NCI-H2081 (cell line): ENCODE measurements at places on chromosomes 7 and 10.
A peak's percentile ranks its signal among the peaks of the same experiment; 100 is the strongest.

GRCh38 chr10:73576178-73576889 is 14.8 kb downstream of the USP54 start:
- DNase-seq: no peak

DNA sequence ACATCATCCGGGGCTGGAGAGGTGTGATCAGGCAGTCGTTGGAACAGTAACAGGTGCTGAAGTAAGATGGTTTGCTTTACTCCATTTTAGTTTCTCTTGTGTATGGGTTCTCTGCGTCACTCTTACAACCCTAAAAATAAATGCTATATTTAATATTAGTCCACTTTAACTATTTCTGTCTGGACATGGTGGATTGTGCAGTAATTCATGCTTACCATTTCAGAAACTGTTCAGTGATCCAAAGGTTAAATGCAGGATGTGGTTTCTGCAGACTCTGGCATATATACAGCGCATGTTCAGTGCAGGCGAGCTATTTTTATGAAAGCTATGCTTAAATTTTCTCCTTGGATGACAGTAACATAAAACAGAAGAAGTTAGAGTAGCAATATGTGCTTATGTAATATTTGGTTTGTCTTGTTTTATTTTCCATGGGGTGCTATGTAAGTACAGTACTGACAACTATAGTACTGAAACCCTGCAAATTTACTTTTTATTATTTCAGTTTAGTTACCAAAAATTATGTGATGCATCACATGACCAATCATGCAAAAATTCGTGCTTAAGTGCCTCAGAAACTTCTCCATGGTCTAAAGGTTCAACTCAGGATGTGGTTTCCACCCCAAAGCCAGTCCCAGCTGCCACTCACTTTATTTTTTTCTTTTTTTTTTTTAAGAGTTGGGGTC is 46.6 kb upstream of the GRID1 start:
- DNase-seq: no peak

- DNase-seq: no peak
Measured at GRCh38 chr7:69620063-69620462, 21.8 kb downstream of the AUTS2 start.

DNA sequence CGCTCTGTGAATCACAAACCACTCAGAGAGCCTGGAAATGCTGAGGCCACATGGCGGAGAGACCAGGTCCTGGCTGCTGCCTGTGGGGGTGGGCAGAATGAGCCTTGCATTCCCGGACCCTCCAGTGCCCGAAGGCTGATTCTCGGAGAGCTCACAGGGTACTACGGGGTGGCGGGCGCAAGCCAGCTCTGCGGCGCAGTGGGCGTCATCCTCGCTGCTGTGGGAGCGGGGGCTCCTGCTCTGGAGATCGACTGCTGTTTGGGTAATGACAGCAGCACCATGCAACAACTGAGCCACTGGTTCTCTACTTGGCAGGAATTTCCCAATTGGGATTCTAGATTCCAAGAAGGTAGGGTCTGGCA is 108.0 kb downstream of the PTPRN2 start:
- no peak for DNase-seq

DNA sequence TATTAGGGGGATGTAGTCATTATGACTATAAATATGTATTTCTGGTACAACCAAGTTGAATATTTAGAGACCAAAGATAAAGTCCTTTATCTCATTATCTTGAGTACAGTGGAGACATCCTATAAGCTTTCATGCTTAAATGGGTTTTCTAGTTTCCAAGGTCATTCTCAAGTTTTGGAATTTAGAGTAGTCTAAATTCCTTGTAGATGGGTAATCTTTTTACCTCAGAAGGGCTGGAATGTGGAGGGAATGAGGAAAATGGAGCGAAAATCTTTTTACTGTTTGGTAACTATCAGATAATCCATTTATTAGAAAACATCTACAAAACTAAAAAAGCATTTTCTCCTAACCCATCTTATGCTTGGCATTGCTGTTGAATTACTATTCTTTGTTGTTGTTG is 181.3 kb downstream of the RNF133 start:
- DNase-seq: no peak

GRCh38 chr7:72057796-72058195 is 354.3 kb downstream of the CALN1 start:
- DNase-seq: no peak

DNA sequence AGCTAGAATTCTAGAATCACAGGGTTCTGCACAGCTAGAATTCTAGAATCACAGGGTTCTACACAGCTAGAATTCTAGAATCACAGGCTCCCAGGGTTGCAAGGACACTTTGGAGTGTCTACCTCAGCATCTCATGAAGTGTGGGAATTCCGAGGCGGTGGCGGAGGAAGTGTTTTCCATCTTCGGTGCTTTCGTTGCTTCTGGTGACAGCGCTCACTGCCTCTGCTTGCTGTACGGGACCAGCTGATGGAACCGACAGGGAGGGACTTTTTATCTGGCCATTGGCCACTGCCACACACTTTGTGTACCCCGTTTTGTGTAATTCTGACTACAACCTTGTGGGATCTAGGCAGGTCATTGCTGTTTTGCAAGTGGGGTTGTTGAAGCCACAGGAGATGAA is 29.5 kb downstream of the LHPP start:
- DNase-seq: no peak

DNA sequence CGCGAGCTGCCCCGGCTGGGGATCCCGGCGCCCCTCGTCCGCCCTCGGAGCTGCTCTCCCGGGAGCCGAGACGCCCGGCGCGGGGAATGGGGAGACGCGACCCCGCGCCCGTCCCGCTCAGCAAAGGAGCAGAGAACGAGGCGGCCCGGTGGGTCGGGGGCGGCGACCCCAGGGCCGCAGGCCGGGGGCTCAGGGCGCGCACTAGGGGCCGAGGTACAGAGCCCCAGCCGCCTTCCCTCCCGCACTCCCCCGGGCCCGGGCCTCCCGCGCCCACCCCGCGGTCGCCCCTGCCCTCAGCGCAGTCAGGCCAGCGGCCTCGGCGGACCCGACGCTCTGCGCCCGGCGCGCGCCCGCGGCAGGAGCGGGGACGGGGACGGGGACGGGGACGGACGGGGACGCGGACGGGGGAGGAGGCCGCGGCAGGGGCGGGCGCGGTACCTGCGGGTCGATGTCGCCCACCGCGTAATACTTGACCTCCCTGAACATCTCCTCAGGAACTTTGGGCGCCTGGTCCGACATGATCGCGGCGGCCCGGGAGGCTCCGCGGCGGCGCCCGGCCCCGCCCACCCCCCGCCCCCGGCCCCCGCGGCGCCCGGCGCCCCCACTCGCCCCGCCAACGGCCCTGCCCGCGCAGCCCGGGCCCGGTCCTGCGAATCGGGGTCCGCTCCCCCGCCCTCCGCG is 373 bp downstream of the PAXIP1 start:
- DNase-seq: peak; percentile 59

DNA sequence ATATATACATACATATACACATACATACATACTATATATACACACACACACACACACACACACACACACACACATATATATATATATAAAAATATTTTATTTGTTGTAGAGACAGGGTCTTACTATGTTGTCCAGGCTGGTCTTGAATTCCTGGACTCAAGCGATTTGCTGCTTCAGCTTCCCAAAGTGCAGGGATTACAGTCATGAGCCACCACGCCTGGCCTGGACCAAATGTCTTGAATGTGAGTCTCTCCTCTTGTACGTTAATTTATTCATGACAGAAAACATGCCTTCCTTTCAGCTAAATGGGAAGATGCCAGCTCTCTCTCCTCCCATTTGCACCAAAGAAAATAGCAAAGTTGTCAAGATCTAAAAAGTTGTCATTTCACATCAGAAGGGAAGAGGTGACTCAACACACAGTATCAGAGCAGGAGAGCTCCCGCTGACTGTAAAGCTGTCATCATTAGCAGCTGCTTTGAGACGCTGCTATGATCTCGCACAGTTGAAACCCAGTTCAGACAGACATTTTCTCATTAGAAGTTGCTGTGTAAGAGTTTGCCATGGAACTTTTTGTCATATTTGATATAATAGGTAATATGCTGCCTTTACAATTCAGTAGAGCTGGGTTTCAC is 224.3 kb downstream of the SFMBT2 start:
- DNase-seq: no peak

DNA sequence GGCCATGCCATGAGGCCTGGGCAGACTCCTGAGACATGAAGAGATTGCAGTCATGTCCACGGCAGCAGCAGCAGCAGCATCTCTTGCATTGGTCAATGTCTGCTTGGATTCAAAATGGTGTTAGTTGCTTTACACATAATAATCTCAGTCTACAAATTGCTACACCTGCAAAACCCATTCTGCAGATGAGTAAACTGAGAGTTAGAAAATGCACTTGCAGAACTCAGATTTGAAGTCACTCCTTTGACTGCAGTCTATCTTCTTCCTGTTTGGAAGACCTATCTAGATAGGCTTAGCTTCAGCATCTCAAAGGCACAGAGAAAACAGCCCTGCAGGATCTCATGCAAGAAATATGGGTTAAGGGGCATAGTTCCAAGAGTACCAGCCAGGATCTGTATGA is 350.3 kb downstream of the TNS3 start:
- DNase-seq: no peak

- DNase-seq: no peak
Measured at GRCh38 chr7:130611218-130611617, 57.3 kb downstream of the COPG2 start.

- DNase-seq: no peak
Measured at GRCh38 chr7:5495581-5496375, 72.1 kb upstream of the TNRC18 start.

DNA sequence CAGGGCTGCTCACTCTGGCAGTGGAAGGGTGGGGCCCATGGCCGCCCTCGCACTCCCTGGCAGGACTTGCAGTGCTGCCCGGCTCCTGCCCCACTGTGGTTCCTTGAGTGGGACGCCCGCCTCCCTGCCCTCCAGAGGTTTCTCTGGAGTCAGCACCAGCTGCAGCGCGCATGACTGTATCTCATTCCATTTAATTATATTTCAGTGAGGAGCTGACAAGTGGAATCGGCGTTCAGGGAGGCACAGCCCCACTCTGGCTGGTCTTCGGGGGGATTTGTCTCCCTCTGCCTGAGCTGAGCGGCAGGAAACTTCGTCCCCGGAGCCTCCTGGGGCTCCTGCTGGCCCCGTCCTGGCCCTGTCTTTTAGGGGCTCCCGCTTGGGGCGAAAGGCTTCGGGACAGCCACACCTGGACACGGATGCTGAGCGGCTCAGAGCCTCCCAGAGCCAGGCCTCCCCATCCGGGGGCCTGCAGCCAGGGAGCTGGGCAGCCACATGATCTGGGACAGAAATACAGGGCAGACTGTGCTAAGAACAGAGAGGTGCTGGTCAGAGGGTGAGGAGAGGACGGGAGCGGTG is 75.3 kb upstream of the NKX6-2 start:
- DNase-seq: no peak

DNA sequence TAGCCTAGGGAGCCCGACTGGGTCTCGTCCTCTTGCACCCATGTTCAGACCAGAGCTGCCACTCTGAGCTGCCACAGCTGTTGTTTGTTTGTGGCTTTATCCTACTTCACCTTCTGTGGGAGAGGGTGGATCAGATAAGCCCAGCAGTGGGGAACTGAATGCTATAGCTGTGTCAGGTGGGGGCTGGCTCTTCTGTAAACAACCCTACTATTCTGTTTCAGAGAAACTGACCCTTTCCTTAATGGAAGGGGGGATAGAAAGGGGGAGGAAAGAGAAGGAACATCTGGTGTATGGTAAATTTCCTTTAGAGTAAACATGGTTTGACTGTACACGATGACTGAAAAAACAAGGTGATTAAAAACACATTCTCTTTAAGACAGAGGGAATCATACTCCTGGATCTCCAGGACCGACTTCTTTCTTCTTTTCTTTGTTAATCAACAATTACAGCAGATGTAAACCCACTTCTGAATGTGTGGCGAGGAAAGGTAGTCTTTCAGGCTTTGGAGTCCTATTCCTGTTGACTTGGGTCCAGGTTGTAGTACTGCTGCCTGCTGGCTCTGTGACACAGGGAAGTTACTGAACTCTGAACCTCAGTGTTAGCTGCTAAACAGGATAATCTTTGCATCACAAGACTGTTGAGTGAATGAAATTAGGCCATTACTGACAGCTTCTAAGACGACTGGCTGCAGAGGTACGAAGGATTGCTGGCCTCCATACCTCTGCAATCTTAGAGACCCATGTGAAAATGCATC is 6.0 kb downstream of the PRXL2A start:
- DNase-seq: no peak

GRCh38 chr7:157824819-157825121 is 488.0 kb downstream of the DNAJB6 start:
- DNase-seq: no peak

- DNase-seq: no peak
Measured at GRCh38 chr10:30028006-30028737, 31.2 kb downstream of the JCAD start.

GRCh38 chr10:5168897-5169420 is 16.0 kb downstream of the AKR1C8 start:
- no peak for DNase-seq

- no peak for DNase-seq
Measured at GRCh38 chr10:86878983-86879713, 78.3 kb downstream of the MMRN2 start.

DNA sequence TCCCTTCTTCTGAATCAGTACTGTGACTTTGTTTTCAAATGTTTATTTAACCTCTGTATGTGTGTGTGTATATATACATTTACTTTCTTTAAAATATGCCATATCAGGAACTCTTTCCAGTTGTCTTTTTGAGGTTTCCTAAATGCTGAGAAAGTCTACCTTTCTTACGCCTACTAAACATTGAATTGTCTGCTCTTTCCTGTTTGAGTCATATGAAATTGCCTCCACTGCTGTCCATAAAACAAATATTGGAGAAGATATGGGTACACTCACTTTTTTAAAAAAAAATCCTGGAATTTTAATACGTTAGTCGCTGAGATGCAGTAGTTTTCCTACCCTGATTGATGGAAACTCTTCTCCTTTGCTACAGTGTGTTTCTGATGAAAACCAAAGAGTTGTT is 298.7 kb upstream of the TEX47 start:
- DNase-seq: no peak

DNA sequence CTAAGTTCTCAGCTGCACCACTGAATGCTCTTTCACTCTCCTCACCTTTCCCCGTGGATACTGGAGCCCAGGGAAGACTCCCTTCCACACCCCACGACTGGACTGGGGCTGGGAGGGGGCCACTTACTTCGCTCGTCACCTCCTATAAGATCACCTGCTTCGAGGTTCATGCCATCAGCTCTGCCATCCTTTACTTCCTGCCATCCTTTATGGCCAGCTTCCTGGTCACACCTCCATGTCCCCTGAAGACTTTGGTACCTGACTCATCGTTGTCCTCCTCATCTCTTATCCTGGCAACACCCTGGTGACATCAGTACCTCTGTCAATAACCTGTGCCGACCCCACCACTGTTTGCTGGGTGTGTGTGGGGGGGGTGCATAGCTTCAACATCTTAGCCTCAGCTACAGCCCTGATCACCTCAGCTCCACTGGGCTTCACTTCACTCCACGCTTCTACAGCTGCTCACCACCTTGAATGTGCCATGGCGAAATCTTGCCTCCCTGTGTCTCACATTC is 8.7 kb upstream of the VDAC2 start:
- DNase-seq: no peak

DNA sequence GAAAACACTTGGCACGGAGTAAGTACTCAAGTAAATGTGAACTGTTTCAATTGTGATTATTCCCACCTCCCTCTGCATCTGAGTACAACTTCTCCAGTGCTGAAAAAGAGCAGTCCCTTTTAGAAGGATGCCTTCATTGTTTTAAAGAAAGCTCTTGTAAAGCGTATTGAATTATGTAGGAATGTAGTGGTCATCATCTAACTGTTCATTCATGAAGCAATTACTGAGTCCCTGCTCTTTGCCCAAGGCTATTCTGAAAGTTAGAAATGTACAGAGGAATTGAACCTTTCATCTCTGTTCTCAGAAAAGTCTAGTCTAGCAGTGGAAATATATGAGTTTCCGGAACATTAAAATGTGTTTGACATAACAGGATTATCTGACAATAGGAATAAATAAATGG is 127.8 kb downstream of the CACNB2 start:
- no peak for DNase-seq
